Stimulated activated CD4-positive, alpha-beta T cell treated with anti-CD3 and anti-CD28 coated beads, Interleukin-1b, Interleukin-23, amount 100 ng/mL, for 1 hour (primary cell): ENCODE measurements at places on chromosomes 4 and X.

DNA sequence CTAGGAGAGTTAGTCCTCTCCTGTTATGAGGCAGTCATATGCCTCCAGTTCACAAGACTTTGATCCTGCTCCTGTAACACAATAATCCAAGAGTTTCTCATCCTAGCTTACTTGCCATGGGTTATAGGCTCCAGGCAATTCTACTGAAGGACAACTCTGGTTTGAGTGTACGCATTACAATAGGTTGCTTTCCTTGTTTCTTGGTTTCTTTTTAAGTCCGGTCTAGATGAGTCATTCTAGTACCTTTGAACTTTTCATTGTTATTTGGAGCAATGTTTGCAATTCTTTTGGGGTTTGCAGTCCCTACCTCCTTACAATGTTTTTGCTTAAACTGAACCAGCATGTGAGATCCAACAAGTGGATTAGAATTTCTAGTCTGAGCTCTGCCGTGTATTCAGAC lies 109.1 kb downstream of the ANAPC4 start:
- no peak for DNase-seq

DNA sequence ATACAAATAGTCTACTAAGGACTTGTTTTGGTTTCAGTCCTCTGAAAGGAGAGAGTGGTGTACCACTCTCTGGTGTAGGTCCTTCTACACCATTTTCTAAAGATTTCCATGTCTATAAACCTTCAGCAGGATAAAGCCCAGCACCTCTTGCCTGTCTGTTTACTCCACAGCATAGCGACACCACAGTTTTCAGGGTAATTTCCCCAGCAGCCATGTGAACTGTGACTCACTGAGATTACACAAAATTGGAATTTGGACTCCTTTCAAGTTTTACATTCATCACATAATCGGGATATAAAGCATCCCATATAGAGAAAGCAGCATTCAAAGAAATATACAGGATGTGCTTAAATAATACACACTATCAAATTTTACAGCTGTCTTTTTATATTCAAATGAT lies 229.6 kb downstream of the PRDM5 start:
- DNase-seq, result no peak

DNA sequence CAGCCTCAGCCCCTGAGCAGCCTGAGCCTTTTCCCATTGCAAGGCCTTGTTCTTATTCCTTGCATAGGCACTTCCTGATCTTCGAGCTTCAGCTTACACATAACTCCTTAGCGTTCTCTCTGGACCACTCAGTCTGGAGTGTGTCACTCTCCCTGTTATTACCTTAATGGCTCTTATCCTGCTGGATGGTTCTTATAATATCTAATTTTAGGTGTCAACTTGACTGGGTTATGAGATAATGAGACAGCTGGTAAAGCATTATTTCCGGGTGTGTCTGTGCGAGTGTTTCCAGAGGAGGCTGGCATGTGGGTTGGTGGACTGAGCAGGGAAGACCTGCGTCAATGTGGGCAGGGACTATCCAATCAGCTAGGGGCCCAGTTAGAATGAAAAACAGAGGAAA lies 75.7 kb downstream of the HAUS3 start:
- no peak for DNase-seq

DNA sequence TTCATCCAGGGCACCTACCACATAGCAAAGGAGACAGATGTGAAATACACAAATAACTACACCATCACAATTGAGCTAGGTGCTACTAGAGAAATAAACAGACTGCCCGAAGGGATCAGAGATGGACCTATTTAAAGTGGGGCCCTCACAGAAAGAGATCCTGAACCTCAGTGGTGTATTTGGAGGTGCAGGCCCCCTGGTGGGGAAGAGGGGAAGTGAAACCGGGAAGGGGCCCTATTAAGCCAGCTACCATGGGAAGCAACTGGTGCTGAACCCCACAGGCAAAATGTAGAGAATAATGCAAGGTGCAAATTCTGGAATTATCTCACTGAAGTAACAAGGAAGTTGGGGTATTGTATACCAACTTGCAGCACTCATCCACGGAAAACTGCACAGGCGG lies 78.6 kb upstream of the FAM9A start:
- no peak for DNase-seq

GRCh38 chr4:48173056-48173991 lies 39.3 kb upstream of the TXK start:
- DNase-seq, result no peak
